ENCODE measurements at places on chromosomes 1 and 21. TPM values are rescaled to one million over a fixed set of nuclear protein-coding genes. Genes with fewer than 3 reads are reported as not detected.

Gene KCNJ15
- 1.1 TPM for total RNA-seq

Gene MPZ
- total RNA-seq = not detected

Gene SPRR2E
- not detected for total RNA-seq

Gene PEF1
- total RNA-seq = 63.2 TPM

Gene CYP4A11
- total RNA-seq = 0.21 TPM

Gene CNKSR1
- total RNA-seq = 3.3 TPM

Gene VSIG8
- total RNA-seq = not detected

Gene VTCN1
- total RNA-seq = 2.6 TPM

Gene LCE3A
- total RNA-seq = not detected

Gene PLA2G5
- total RNA-seq = not detected

Gene ENAH
- 22.9 TPM for total RNA-seq

DNA sequence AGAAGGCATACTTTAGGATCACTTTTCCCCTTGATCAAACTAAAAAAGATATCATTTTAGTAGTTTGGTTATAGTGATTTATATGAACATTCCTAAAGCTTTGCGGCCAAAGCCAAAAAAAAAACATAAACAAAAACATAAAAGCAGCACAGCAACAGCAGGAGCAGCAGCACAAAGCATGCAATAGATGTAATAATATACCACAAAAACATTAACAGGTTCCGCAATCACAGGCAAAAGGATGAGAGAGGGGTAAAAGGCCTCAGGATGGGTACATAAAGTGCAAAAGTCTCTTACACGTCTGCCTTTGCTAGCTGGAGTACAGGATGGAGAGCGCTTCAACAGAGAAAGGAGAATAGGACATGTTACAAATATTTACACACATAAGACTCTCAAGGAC, 119.0 kb downstream of the COQ8A start:
- DNase-seq = no peak

- DNase-seq = no peak
Measured at GRCh38 chr1:110897681-110898080, 24.7 kb downstream of the CD53 start.

DNA sequence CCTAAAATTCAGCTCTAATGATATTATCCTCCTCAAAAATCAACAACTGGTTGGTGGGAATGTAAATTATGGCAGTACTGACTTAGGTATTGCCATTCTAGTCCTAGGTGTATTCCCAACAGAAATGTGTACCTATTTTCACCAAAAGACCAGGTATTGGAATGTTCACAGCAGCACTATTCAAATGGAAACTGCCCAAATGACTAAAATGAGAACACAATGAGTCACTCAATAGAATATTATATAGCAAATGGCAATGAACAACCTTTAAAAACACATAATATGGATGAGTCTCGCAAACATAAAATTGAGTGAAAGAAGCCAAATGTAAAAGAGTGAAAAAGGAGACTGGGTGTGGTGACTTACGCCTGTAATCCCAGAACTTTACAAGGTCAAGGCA, 44.9 kb downstream of the GADD45A start:
- DNase-seq = no peak

DNA sequence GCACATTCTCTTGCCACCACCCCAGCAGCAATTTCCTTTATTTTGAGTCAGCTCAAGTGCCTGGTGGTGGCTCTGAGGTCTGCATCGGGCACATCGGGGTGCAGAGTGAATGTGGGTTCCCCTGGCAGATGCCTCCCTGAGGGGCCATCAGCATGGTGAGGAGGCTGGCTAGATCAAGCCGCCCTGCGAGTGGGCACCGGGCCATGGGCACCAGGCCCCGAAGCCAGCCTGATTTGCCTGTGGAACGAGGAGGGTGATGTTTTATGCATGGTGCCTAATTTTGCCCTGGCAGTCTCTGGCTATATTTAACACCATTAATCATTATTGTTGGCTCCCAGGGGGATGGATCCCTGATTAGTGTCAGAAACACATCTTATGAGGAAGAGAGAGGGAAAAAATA, 36.3 kb downstream of the ACTL8 start:
- DNase-seq = no peak

GRCh38 chr1:61572046-61572445, 152.9 kb downstream of the TM2D1 start:
- DNase-seq = no peak

GRCh38 chr1:147238053-147238902, 4.2 kb upstream of the CHD1L start:
- DNase-seq = no peak

DNA sequence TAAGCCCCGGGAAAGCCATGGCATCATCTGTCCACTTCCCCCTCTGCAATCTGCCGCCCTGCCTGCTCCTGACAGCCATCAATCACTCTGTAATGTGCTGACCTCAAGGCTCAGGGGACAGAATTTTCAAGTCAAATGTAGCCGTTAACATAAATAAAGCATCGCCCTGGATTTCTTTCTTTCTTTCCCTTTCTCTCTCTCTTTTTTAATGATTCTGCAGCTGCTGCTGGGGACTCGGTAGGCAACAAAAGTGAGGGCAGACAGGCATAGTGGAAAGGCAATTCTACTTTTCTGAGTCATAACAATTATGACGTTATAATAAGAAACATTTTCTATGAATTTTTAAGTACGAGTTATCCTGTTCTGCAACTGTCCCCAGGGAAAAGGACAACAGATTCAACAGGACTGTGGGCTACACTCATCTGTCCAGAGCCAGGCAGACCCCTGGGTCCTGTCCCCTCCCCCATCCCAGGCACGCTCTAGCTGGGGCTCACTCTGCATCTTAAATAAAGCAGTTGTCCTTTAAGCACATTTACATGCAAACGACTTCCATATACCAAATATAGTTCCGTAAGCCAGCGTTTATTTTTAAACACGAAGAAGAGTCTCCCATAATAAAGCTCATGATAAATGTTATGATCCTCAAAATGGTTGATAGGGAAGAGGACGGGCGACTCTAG, 78.7 kb downstream of the SSBP3 start:
- no peak for DNase-seq

DNA sequence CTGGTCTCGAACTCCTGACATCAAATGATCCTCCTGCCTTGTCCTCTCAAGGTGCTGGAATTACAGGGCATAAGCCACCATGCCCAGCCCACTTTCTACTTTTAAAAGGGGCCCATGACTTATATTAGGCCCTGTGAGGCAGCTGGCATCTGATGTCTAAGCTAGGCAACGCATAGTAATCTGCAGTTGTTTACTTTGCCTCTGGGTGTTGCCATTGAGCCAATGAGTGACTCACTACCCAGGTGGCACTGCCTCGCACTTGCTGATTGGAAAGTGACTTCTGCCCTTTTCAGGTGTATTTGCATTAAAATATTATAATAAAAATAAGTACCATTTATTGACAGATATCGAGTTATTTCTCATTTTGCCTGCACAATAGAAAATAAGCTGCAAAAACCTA, 84.9 kb downstream of the KIF14 start:
- DNase-seq = no peak

GRCh38 chr1:114690148-114690547, 5.2 kb downstream of the AMPD1 start:
- DNase-seq = no peak

- no peak for DNase-seq
Measured at GRCh38 chr1:99548943-99549605, 96.8 kb upstream of the PALMD start.

DNA sequence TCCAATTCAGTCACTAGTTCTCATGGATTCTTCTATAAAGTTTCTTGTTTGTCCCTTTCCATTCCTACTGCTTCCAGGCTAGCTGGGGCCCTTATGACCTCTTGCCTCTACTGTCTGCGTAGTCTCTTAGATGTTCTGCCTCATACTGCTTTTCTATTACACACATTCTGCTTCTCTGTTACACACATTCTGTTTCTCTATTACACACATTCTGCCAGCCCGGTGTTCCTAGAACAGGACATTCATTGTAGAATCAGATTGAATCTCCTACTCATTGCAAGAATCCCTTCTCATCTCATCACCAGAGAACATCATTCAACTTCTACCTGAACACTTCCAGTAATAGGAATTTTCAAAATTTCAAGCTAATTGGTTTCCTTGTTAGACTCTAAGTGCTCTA, 69.3 kb upstream of the QSOX1 start:
- no peak for DNase-seq

DNA sequence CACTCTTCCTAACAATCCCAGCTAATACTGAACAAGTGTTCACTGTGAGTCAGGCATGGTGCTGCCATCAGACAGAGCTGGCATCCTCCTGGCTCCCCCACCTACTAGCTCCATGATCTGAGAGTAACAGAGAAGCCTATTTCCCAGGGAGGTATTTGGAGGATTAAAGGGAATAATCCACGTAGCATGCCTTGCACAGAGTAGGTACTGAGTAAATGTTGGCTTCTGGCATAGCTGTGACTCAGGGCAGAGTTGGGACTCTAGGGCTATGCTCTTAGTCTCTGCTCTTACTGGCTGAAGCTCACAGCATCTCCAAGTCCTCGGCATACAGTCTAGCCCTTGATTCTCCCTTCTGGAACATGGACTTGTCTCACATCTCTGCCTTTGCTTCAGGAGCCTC, 8.2 kb downstream of the ARHGEF19 start:
- DNase-seq = no peak

DNA sequence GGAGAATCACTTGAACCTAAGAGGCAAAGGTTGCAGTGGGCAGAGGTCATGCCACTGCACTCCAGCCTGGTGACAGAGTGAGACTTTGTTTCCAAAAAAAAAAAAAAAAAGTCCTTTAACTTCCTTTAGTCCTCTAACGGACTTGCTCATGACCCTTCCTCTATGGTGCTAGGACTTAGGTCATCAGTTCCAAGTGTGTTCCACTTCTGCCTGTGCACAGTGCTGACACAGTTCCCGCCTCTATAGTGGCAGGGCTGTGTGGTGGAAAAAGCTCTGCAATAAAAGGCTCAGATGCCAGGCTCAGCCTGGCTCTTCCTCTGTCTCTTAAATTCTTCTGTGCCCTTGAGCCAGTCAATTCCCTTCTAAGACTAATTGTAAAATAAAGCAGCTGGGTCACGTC, 22.0 kb downstream of the CC2D1B start:
- no peak for DNase-seq

Measured in uterus (tissue), 4 donors.